Activated CD4-positive, alpha-beta T cell treated with anti-CD3 and anti-CD28 coated beads, Interleukin-2, amount 50 U/mL, for 16 hours (primary cell): ENCODE measurements at places on chromosomes 5 and 9.

- no peak for DNase-seq
Observed at GRCh38 chr9:84620338-84620737, 49.2 kb upstream of the NTRK2 start.

GRCh38 chr9:17462869-17463464, 115.9 kb upstream of the SH3GL2 start:
- DNase-seq: peak; percentile 20

DNA sequence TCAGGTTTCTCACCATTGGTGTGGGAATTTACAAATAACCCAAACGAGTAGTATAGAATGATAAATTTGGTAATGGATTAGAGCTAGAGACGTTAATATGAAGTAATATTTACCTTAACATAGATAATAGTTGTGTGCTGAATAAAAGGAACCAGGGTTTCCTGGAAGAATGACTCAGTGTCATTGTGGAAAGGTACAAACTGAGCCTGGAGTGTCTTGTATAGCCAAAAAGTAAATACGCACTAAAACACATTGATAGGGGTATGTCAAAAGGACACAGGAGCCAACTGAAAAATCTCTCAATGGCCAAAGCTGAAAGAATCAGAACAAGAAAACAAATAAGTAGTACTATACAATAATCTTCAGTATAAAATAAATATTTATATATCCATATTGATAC, 363.5 kb downstream of the SLCO4C1 start:
- no peak for DNase-seq

DNA sequence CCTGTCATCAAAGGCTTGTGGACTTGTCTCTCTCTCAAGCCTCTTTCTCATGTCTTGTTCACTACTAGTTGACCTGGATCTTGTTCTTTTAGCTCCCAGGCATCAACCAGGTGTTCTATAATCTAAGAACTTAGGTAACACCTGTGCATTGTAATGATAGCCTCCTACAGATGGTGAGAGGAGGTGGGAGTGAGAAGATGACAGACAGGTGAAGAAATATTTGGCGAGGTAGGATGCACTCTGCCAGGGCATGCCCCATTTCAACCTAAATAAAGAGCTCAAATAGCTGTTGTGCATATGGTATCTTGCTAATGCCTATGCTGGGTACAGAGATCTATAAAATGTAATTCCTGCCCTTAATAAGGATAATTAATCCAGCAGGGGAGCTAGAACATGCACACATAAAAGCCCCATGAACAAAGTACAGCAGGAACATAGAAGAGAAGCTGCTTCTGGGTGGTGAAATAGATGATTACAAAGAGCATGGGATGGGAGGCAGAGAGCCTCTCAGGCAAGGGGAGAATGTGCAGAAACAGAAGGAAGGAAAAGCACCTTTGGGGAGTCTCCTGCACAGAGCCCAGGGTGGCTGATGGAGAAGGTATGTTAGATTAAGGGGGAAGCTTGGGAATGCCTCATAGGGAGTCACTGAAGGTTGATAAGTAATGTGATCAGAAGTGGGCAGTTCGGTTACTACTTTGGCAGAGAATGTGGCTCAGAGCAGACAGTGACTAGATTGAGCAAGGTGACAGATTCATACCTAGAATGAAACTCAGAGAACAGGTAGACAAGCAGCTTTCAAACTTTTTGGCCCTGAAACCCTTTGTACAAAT, 28.0 kb upstream of the PLIN2 start:
- peak; percentile 37 for DNase-seq

DNA sequence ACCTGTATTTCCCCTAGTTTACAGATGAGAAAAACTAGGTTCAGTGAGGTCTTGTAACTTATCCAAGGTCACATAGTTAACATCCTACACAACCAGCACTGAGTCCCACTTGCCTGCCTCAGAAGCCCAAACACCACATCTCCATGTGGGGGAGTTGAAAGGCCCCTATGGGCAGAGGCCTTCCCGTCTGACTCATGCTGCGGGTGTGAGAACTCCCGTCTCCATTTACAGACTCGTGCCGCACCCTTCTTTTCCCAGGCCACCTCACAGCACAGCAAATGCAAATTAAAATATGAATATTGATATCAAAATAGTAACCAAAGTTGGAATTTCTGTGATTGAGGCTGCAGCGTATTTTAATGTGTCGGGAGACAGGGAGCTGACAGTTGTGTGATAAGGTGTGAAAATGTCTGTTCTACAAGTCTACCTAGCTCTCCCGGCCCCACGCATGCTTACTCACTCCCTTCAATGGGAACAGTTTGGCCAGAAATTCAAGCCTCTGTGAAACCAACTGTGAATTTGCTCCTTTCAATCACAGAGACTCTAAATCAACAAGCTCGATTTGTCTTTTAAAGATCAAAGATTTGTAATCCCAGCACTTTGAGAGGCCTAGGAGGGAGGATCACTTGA, 90.1 kb downstream of the CRB2 start:
- DNase-seq: no peak

GRCh38 chr5:176365351-176366231, at the start of gene ARL10:
ARL10 (plus strand) TSS chr5:176365487; CDS start chr5:176365564, 77 bp downstream.
- DNase-seq: peak; percentile 49

DNA sequence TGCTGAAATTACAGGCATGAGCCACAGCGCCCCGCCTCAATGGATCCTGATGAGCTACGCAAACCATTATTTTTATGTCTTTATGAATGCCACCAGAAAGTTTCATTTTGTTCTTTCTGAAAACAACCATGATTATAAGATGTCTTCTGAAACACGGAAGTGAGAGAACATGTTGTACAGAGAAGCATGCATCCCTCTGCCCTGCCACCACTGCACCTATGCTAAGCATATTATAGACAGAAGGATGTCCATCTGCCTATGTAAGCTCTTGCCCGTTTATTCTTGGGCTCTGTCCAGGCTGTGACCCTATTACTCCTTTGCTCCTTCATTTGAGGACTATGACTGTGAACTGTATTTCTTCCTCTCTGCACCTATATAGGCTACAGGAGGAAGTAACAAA, 74.3 kb downstream of the GRAMD2B start:
- no peak for DNase-seq

- no peak for DNase-seq
Observed at GRCh38 chr9:134227451-134228411, 63.4 kb upstream of the RNU6ATAC start.

GRCh38 chr9:34716711-34717110, 6.8 kb upstream of the CCL21 start:
- DNase-seq: no peak
